Retinal pigment epithelial cell (primary cell): ENCODE measurements at places on chromosomes 13 and 19.

GRCh38 chr19:6518145-6518911, 12.5 kb upstream of the TNFSF9 start:
- no peak for DNase-seq

- DNase-seq, result no peak
Measured at GRCh38 chr19:3097442-3097871, 3.3 kb downstream of the GNA11 start.

GRCh38 chr13:62432295-62432694, 1016.6 kb upstream of the PCDH20 start:
- no peak for DNase-seq

- no peak for DNase-seq
Measured at GRCh38 chr13:112980434-112980833, 11.4 kb downstream of the MCF2L start.

DNA sequence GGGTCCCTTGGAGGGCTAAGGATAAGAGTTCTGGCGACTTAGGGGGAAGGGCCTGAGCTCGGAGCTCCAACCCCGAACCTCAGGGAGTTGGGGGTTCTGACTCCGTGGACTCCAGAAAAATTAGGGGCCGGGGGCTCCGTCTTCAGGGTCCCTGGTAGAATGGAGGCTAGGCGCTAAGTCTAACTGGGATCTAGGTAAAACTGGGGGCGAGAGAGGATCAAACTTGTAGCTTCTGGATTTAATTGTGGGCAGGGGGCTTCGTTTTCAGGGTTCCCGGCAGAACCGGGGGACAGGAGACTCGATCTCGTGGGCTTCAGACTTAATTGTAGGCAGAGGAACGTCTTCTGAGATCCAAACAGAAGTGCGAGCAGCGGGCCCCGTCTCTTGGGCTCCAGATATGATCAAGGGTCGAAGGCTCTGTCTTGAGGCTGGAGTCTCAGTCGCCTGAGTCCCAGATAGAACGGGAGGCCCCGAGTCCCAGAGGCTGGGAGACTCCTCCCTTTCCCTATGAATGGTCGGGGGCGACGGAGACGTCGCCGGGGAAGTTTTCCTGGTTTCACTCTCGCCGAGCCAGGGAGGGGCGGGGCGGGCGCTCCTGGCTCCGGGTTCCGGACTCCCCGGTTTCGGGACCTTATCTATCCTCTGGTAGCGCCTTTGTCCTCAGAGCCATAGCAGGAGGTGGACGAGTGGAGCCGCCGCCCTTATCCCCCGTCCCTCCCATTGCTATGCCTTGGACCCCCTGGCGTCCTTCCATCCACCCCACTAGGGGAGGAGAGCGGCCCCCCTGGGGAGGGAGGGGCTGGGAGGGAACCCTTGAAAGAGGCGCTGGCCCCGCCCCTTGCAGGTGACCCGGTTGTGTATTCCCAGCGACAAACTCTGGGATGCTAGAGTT, 1.3 kb downstream of the NECTIN2 start:
- DNase-seq, result no peak

DNA sequence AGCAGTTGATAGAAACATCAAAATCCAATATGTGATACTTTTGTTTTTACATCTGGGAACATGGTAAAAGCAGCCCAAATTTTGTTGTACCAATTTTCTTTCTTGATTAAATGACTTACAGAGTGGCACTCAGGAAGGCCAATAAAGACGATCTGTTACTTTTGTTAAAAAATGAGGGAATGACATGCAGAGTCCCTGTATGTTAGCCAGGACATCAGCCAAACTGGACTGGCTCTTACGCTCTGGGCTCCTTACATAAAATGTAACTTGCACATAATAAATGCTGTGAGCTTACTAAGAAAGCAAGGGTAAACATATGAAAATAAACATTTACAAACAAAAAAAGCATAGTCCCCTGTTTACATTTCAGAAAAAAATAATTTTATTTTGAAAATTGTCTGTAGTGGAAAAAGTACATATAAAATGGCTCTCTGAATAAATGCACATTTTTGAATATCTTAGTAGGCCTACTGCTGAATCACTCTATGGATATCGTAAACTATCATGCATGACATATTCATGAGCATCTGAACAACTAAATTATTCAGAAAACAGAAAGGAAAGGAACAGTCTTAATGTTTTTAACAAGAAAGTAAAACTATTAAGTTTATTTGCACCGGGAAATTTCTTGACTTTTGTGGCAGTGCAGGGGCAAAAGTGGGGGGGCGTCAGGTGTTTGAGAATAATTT, 534.5 kb downstream of the KCTD12 start:
- DNase-seq, result no peak

- no peak for DNase-seq
Measured at GRCh38 chr13:73173279-73173811, 114.5 kb downstream of the KLF5 start.

- no peak for DNase-seq
Measured at GRCh38 chr19:4007836-4008539, 452 bp downstream of the PIAS4 start.

DNA sequence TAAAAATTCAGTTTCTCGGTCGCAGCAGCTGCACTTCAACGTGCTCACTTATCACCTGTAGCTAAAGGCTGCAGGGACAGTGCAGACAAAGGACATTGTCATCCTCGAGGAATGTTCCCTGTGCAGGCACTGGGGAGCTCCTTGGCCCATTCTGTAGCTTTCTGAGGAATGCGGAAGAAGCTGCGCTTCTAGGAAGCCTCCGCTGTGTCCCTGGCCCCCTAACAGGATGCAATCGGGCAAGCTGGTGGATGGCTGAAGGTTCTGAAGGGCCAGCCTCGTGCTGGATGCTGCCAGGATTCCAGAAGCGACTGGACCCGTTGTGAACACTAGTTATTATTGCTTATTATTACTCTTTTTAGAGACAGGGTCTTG, 8.1 kb downstream of the ANO8 start:
- DNase-seq, result no peak

DNA sequence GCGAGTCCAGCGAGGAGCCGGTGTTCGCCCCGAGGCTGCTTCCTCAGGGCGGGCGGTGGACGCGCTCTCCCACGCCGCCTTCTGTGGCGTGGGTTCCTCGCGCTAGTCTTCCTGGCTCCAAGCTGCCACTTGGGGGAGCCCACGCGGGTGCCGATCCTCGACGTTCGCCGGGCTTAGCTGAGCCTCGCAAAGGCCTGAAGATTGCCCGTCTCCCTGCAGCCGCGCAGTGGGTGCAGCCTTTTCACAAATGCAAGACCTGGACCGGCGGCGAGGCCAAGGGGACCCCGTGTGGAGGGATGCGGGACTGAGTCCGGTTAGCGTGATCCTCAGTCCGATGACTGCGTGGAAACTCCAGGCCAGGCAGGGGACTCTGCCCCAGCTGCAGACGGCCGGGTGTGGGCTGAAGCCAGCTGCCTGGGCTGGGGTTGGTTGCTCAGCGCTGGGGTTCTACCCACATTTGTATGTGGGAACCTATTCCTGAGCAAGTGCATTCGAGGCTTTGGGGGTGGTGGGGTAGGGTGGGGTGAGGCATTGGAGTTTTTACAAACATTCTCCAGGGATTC, 16.6 kb upstream of the LRP3 start:
- no peak for DNase-seq

DNA sequence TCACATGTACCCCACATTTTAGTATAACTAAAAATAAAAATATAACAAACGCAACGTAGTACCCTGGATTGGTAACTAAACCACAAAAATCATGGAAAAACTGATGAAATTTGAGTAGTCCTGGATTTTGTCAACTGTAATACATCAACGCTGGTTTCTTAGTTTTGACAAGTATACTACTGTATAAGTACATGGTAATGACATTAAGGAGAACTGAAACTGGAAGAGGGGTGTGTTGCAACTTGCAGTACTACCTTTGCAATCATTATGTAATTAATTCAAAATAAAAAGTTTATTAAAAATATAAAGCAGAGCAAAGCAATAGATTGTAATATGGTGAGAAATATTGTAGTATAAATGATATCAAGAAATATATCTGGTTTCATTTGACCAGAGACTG, 1158.0 kb upstream of the SPRY2 start:
- no peak for DNase-seq

DNA sequence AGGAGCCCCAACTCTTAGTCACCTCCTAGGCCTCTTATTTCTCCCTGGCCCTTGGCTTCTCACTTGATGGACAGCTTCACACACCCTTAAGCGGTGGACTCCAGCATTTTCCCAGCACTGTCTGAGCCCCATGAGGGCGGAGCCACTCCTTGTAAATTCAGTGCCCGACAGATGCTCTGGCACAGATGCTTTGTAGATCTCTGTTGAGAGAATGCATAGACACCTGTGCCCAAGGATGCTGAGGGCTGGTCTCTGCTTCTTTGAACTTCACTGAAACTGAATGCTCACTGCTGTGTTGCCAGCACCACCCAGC, 3.3 kb downstream of the SYCN start:
- DNase-seq, result no peak

DNA sequence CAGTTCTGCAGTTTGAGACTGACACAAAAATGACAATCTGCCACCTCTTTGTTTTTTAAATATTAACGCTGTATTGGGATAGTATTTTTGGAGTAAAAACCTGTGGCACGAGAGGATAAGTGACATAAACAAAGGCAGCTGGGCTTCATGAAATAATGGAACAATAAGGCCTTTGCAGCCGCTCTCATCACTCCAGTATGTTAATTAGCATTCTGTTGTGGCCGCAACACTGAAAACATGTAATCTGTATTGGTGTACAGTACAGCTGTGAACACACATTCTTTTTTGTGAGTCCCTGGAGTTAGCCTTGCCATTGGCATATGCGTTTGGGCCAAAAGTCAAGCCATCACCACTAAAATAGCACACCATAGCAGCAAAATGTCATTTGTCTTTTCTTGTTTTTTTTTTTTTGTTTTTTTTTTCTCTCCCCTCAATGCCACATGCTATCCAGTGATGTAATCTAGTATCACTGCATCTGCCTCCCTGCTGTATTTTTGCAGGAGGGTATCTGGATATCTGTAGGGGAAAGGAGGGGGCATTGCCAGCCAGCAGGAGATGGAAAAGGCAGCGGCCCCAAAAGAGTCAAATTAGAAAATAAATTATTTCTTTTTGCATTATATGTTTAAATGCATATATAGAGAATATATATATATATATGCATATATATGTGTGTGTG, 885 bp upstream of the ZNF536 start:
- no peak for DNase-seq

DNA sequence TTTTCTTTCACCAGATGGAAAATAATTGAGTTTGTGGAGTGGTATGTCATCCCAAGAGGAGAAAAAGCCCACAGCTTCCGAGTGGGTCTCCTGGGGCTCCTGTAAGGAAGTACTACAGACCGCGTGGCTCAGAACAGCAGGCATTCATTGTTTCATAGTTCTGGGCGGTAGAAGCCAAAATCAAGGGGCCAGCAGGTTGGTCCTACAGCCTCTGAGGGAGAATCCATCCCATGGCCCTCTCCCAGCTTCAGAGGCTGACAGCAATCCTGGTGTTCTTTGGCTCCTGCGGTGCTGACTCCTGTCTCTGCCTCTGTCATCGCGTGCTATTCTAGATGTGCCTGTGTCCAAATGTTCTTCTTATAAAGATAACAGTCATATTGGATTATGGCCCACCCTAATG, 362.6 kb downstream of the FGF14 start:
- no peak for DNase-seq

DNA sequence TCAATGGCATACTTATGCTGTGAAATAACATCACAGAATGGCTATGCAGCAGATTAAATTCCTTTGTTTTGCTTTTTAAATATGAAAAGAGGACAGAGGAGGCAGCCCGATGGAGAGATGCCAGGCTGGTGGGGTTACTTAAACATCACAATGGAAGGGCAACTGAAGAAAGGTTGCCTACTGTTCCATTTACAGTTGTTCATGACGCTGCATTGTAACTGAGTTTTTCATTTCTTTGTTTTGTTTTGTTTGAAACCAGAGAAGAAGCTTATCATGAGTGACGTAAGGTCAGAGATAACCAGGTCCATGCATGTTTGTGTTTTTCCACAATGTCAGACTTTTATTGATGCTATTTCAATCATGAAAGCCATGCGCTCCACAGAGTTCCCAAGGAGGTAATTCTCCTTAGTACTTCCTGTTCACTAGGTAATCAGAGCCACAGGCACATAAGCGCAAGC, 273.8 kb downstream of the LHFPL6 start:
- DNase-seq, result no peak

GRCh38 chr13:71801781-71802180, 65.2 kb downstream of the DACH1 start:
- peak; percentile 55 for DNase-seq

DNA sequence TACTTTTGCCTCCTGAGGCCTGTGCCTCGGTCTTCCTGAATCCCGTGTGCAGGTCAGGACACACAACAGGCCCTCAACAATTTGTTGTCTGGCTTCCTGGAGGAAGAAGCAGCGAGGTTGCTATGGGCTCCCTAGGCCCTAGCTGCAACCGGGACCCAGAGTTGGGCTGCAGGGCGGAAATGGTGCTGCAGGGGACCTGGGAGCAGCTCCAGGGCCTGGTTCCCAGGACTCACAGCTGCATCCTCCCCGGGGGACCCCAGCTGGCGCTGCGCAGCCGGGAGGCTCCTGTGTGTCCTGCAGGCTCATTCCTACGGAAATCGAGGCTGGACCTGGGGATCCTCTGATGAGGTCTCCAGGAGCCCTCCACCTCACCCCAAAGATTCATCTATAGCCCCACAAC, 999 bp upstream of the TNFAIP8L1 start:
- DNase-seq, result no peak

DNA sequence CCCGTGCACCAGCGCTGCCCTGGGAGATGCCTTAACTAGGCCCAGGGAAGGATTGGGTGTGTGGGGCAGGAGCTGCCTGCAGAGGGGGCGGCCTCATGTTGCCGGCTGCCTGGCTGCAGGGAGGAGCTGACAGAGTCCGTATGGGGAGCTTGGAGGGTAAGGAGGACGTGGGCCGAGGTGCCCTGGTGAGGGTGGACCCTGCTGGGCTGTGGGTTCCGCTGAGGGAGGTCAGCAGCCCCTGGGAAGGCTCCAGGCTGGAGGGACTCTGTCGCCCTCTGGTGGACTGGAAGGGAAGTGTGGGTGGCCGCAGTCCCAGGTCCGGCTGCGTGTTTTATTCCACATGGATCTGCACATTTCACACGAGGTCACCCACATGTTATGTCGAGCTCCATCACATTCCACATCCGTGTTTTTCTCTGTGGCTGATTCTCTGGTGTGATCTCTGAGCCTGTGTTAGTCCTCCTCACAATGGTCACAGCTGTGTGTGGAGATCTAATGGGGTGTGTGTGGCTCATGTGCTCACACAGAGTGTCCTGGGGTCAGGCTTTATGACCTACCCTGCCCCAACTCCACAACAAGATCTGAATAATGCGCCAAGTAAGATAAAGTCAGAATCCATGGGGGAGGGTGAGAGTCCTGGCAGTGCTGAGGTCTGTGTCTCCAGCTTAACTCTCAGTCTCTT, 1.8 kb upstream of the CEACAM8 start:
- no peak for DNase-seq

GRCh38 chr13:90084684-90085290, 1262.7 kb upstream of the MIR17HG start:
- DNase-seq, result no peak

- peak; percentile 54 for DNase-seq
Measured at GRCh38 chr13:44662515-44662914, 86.4 kb upstream of the TSC22D1 start.

GRCh38 chr13:35649162-35649561, 172.7 kb upstream of the MAB21L1 start:
- DNase-seq, result no peak

- no peak for DNase-seq
Measured at GRCh38 chr13:38535261-38535660, 151.6 kb upstream of the FREM2 start.
